EH (cell line): ENCODE measurements at places on chromosomes 16 and 17.

- DNase-seq: peak; percentile 76
These were observed 107.1 kb downstream of the AMFR start for GRCh38 chr16:56317998-56318826.

DNA sequence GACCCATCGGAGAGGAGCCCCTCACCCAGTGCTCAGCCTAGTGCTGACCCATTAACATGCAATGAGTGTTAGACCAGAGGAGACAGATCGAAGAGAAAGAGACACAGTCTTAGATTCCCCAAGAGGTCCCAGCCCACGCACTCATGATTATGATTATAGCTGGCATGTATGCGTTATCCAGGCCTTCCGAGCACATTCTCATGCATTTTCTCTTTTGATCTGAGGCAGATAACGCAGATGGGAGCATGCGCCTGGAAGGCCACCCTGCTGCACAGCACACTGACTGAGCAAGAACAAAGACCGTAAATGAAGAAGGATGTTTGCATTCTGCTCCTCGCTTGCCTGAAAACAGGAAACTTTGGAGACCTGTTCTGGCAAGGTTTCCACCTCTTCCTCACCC lies 232.7 kb downstream of the SOX9 start:
- DNase-seq: no peak

DNA sequence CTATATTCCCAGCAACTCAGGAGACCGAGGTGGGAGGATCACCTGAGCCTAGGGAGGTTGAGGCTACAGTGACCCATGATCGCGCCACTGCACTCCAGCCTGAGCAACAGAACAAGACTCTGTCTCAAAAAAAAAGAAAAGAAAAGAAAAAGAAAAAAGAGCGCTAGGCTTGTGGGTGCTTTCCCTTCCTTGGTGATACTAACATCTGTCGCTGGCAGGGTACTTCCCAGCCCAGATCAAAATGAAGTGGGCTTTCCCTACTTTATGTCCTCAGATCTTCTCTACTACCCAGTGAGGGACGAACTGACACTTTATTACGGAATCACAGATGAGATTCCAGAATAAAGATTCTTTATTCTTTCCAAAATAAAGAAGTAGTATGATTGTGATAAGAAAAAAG lies 103.8 kb upstream of the NOL11 start:
- no peak for DNase-seq

DNA sequence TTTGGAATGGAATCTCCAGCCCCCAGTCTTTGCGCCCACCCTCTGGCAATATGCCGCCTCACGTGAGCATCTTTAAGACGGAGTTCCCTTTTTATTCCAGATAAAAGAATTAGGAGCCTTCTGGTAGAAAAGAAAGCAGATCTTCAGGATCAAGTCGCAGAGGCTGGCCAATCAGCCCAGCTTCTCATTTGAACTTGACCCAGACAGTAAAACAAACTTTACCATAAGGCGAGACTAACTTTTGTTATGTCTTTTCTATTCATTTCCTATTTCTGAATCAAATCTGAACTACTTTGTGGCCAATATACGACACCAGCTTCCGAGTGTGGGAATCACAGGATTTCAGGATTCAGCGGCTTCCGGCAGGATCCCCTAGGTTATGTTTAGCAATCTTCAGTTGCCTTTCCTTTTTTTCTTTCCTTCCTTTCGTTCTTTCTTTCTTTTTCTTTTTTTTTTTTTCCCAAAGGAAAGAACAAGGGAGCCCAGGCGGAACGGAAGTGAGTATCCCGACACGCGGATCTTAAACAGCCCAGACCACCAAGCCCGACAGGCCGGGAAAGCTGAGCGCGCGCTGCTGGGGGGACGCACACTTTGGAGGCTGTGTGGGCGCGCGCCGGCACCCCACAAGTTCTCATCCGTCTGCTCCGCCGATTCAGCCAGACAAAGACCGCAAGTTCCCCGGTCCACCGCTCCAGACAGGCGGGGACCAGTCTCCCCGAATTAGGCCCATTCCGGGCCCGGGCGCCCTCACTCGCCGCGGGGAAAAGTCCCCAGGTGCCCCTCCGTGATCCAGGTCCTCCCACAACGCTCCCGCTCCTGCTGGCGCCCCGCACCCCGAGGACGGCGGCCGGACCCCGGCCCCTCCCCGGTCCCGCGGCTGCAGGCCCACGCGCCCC lies 633 bp downstream of the TBC1D16 start:
- DNase-seq: peak; percentile 53

GRCh38 chr17:72514891-72515290 lies 394.1 kb downstream of the SOX9 start:
- peak; percentile 78 for DNase-seq

DNA sequence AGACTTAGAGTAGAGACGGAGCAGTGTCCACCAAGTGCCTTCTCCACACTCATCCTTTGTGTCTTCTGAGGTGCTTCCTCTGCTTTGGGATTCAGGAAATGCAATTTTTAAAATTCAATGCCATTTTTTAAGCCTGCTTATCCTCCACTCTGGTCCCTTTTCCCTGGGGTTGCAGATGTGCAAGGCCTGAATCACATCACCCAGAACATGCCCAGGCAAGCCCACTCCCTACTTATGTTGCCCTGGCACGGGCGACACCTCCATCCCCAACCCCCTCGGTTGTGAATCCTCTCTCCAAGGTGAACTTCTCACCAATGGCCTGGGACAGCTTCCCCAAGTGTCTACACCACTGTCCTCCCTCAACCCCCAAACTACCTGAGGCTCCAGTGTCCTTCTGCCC lies 116.2 kb downstream of the C17orf67 start:
- DNase-seq: no peak

DNA sequence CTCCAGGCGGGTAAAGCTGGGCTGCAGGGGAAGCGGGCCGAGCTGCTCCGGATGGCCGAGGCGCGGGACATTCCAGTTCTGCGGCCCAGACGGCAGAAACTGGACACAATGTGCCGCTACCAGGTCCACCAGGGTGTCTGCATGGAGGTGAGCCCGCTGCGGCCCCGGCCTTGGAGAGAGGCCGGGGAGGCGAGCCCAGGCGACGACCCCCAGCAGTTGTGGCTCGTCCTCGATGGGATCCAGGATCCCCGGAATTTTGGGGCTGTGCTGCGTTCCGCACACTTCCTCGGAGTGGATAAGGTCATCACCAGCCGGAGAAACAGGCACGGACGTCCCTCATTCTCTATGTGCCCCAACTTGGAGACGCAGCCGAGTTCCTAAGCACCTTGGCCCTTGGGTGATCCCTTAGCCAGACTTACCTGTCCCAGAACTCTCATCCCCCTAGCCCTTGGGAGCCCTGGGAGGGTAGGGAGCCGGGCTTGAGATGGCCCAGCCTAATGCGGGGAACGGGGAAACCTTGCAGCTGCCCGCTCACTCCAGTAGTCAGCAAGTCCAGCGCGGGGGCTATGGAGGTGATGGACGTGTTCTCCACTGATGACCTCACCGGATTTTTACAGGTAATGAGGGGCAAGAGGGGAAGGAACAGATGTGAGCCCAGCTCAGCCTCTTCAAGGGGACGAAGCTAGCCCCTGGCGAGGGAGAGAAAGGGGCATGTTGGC lies 806 bp downstream of the MRM1 start:
- DNase-seq: peak; percentile 13

DNA sequence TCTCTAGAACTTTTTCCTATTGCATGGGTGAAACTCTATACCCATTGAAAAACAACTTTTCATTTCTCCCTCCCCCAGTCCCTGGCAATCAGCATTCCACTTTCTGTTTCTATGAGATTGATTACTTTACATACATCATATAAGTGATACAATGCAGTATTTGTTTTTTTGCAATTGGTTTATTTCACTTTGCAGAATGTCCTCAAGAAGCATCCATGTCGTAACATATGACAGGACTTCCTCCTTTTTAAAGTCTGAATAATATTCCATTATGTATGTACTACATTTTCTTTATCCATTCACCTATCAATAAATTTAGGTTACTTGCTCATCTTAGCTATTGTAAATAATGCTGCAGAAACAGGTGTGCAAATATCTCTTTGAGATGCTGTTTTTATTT lies 8.8 kb downstream of the IL21R start:
- DNase-seq: no peak

GRCh38 chr16:57307365-57307764 lies 22.9 kb upstream of the PLLP start:
- no peak for DNase-seq

DNA sequence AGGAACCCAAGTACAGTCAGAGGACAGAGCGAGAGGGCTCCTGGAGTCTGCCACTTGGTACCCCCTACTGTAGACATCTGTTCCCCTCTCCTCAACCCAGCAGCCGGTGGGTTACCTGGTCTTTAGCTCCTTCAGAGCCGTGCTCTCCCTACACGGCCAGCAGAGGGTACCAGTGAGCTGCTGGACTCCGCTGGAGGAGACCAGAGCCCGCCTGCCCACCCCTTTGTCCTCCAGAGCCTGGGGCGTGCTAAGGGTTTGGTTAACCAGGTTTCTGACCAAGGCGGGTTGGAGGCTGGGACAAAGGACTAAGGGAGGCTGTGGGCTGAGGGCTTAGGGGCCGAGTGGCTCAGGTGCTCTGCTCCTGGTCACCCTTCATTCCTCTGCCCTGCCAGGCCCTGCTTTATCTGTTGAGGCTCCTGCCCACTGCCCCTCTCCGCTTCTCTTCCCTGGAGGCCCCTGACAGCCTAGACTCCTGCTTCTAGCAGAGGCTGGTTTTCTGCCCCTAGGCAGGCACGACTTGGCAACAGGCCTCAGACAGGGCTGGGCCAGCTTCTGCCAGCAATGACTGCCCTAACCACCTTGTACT lies 2.7 kb upstream of the HSD11B2 start:
- DNase-seq: peak; percentile 67
